ENCODE measurements at places on chromosomes 5 and 9.

GRCh38 chr5:104018299-104018698 is 455.7 kb upstream of the NUDT12 start:
- DNase-seq = no peak

DNA sequence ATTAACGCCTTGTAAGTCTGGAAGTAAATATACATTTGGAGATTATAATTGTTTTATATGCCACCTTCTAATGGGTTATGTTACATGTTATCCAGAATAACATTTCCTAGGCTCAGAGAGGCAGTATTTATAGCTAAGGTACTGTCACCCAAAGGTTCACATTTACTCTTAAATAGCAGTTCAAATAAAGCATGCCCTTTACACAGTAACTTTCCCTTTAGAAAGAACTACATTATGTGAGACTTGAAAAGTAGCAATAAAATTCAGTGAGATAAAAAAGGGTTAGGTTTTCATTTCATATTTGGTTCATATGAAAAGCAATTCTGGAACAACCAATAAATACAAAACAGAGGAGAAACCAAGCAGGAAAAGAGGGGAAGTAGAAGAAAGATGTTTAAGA is 35.1 kb downstream of the SKIC3 start:
- DNase-seq = no peak

GRCh38 chr9:130118841-130119518 is 53.2 kb upstream of the NCS1 start:
- DNase-seq = no peak

GRCh38 chr9:10366171-10366779 is 246.5 kb downstream of the PTPRD start:
- DNase-seq = no peak

GRCh38 chr5:57503433-57503832 is 20.8 kb upstream of the ACTBL2 start:
- DNase-seq = no peak

DNA sequence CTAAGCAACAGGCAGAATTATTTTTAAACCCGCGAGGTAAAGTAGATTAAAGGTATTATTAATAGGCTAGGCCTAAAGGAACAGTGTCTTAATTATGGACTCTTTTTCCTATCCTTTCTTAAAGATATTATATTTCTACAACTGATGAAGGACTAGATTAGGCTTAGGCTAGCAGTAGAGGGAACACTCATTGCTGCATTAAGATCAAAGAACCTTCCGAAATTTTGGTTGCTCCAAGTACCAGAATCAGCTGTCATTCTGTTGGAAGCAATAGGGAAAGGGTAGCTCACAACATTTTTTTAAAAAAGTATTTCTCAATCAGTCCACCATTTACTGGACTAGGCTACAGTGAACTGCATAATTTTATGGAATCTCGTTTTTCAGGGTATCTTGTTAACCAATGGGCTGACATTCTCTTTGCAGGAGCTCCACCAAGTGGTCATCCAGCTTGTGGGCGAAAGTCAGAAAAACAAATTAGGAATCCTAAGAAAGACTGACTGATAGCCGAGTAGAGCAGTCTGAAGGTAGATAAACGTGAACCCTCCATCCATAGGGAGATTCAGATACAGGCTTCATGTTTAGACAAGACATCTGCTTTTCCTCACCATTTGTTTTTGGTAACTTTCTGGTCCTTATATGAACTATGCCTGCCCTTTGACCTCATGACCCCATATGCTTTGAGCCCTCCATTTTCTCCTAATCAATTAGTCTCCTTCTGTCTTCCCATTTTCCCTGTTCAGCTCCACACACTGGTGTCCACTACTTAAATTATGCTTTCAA is 103.6 kb upstream of the CHD1 start:
- peak; percentile 44 for DNase-seq

DNA sequence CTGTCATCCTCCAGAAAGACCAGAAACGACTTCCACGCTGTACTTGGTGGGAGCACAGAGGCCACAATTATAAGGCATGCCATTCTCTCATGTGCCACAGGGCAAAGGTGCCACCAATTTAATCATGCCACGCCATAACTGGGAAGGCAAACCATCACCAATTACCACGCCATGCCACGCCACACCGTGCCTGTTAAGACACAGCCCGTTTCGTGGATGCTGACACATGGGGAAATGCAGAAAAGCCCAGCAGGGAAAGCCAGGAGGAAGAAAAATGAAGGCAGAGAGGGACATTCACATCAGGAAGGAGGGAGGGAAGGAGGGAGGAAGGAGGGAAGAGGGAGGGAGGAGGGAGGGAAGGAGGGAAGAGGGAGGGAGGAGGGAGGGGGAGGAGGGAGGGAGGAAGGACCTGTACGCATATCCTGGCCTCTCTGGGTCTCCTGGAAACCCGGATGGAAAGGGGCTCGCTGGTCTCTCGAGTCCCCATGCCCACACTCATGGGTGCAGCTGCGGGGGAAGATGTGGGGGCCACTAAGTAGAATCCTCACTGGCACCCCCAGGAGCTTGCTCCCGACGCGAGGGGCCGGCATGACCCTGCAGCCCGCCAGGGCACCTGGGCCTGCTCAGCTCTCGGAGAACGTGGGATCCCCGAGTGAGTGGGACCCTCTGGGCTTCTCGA is 61.7 kb upstream of the UBAC1 start:
- DNase-seq = no peak

DNA sequence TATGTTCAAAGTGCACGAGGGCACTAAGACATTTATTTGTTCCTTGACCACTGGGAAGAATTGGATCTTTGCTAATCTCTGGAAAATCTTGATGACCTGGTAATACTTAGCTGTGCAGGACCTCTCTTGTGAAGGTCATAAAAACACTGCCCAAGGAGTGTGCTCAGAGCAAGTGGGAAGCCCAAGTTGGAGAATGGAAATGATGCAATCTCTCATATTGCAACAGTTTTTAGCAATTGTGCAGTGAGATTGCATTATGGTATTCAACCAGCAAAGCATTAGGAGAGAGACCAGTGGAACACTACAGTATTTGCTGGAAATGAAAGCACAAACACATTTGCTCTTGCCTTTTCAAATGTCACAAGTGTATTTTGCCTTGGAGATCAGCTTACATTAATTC is 34.5 kb downstream of the TXNDC8 start:
- no peak for DNase-seq

- DNase-seq = no peak
These were observed 246.5 kb upstream of the ATP10B start for GRCh38 chr5:161098516-161098915.

- DNase-seq = no peak
These were observed 464 bp downstream of the CEMIP2 start for GRCh38 chr9:71767776-71768321.

DNA sequence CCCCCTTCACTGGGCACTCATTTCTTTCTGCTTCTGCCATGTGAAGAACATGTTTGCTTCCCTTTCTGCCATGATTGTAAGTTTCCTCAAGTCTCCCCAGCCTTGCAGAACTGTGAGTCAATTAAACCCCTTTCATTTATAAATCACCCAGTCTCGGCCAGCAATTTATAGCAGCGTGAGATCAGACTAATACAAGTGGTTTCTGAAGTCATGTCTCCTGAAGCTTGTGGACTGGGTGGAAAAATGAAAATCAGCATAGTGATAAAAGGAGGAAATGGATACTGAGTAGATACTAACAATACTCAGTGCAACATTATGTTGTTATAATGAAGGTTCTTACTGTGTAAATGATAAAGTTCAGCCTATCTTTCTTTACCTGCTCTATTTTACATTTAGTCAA is 35.1 kb downstream of the NNT start:
- DNase-seq = no peak

All from CD4-positive, alpha-beta T cell treated with Interleukin-12 subunit alpha and Interleukin-12 subunit beta, for 1 hour (primary cell).